ENCODE measurements at places on chromosomes 13 and 19.

DNA sequence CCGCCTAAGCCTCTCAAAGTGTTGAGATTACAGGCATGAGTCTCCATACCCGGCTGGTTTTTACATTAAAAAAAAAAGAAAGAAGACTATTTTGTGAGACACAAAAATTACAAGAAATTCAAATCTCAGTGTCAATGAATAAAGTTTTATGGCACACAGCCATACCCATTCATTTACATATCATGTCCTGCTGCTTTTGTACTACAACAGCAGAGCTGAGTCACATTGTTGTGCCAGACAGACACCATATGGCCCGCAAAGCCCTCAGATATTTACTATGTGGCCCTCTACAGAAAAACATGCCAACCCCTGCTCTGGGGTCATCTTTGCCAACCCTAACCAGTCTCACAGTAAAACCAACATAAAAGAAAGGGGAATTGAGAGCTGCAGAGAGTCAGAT, 5.3 kb downstream of the SMIM7 start:
- DNase-seq = no peak

- DNase-seq = no peak
Measured at GRCh38 chr13:22938576-22938975, 242.2 kb upstream of the SGCG start.

DNA sequence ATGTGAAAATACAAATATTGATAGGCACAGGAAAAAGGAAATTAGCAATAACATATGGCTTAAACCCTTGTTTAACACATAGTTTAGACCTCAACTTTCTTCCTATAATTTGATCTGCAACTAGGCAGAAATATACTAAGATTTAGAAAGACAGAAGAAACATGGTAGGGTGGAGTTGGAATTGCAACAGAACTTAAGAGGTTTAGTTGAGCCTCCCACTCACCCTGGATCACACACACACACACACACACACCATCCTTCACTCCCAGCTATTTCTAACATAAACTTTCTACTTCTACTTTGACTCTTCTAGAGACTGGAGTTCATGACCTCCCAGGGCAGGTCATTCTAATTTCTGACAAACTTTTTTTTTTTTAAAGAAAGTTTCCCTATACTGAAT, 47.4 kb downstream of the FLT3 start:
- DNase-seq = no peak

- DNase-seq = no peak
Measured at GRCh38 chr13:20856650-20857049, 45.9 kb downstream of the XPO4 start.

GRCh38 chr19:32164384-32164992, 180.9 kb upstream of the ZNF507 start:
- no peak for DNase-seq

GRCh38 chr13:109105899-109106298, 476.5 kb downstream of the MYO16 start:
- DNase-seq = no peak

DNA sequence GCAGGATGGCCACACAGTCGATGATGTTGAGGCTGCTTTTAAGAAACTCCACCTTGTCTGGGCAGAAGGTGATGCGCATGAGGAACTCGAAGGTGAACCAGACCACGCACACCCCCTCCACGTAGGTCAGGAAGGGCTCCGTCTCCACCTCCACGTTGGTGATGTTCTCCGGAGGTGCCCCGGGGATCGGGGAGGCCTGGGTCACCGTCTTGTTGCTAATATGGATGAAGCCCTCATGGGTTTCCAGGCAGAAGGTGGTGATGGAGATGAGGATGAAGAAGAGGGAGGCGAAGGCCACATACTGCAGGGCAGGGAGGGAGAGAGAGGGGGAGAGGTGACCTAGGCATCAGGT, 5.4 kb downstream of the KCNC3 start:
- DNase-seq = no peak

DNA sequence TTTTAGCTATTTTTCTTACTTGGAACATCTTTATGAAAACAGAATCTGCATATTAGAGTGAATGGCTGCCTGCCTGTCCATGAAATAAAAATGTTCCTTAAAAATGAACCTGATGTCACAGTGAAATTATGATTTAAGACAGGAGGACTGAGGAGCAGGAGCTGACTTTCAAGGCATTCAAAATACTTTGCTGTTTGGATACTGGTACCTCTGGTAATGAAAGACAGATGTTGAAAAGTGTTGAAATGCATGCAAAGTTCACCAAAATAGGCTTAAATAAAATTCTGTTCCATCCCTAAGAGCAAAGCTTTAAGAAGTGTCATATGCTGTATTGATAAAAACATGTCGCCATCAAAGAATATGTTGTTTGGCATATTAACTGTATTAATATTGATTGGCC, 1.7 kb downstream of the ARHGEF7 start:
- DNase-seq = no peak

DNA sequence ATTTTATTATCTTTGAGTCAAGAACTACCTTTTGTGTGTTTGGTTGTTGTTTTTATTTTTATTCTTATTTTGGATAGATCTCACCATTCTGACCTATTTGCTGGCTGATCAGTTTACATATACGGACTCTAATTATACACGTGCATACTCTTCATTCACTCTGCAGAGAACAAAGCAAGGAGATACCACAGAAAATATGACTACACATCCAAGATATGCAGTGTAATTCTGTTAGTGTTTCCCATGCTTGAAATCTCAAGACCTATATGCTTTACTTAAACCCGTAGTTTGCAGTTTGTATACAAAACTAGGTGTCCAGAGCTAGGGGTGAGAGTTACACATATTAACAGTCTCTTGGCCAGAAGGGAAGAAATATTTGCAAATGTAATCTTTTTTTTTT, 205.5 kb downstream of the DCLK1 start:
- no peak for DNase-seq

GRCh38 chr13:114142640-114143490, 10.4 kb upstream of the RASA3 start:
- DNase-seq = peak; percentile 11
